COR-L47 (cell line): ENCODE measurements at places on chromosomes 6 and 20.

GRCh38 chr20:61577065-61577464 lies 325.0 kb downstream of the CDH4 start:
- DNase-seq, result no peak

DNA sequence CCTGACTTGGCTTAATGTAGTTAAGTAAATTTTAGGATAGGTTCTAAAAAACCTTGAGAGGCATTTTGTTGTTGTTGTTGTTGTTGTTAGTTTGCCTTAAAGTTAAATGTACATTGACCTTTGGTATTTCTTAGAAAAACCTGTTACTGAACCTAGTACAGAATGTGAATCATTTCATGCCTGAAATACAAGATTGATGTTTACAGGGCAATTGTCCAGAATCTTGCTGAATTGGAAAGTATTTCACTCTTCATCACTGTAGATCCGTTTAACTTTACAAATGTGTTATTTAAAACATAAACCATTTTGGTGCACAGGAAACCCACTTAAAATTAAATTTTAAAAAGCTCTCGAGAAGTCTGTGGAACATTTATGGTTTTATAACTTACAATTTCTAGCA lies 75.0 kb downstream of the CEP57L1 start:
- no peak for DNase-seq

- DNase-seq, result peak; percentile 15
Observed at GRCh38 chr20:57526087-57526884, 1.3 kb upstream of the CTCFL start.

DNA sequence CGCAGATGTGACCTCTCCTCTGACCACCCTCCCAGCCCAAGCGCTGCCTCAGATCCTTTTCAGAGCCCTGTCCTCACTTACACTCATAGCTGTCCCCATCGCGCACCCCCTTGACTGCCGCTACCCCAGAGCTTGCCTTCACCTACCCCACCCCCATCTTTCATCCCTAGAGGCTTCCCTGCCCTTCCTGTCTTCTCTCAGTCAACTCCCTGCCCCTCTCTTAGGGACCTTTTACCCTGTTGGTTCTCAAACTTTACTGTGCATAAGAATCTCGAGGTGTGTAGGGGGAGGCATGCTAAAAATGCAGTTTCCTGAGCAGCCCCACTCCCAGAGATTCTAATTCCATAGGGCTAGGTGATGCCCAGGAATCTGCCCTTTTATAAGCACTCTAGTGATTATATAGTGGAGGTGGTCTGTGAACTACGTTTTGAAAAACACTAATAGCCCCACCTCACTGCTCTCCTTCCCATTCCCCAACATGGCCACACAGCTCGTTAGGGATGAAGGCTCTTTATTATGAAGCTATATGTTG lies 725 bp downstream of the TM9SF4 start:
- no peak for DNase-seq

GRCh38 chr6:78505178-78505577 lies 362.2 kb upstream of the IRAK1BP1 start:
- DNase-seq, result no peak

- DNase-seq, result no peak
Observed at GRCh38 chr6:39984051-39984450, 49.8 kb upstream of the MOCS1 start.

GRCh38 chr6:93365445-93365844 lies 53.9 kb downstream of the EPHA7 start:
- DNase-seq, result no peak

DNA sequence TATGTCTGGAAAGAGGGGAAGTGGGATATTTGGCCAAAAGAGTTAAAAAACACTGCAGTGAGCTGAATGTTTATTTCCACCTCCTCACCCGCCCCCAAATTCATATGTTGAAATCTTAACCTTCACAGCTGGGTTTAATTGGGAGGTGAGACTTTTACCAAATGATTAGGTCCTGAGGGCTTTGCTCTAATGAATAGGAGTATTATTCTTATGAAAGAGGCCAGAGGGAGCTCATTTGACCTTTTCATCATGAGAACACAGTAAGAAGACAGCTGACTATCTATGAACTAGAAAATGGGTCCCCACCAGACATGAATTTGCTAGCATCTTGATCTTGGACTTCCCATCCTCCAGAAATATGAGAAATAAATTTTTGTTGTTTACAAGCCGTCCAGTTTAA lies 1028.9 kb downstream of the PHF3 start:
- DNase-seq, result no peak

DNA sequence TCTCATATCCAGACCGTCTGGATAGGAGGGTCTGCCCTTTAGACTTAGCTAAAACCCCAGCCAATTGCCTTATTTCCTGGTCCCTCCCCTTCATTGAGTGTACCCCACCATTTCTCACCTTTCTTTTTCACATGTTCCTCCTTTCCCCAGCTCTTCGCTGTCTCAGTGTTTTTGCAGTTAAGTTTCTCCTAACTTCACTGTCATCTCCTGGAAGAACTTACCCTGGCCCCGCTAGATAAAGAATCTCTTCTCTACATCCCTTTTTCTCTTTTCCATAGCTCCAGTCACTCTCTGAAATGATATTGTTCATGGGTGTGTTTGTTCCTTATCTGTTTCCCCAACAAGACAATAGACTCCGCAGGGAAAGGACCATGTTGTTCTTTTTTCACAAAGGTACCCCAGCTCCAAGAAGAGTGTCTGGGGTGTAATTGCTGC lies 208.8 kb downstream of the TSHZ2 start:
- DNase-seq, result no peak

- no peak for DNase-seq
Observed at GRCh38 chr6:163461696-163462095, 47.2 kb downstream of the QKI start.

DNA sequence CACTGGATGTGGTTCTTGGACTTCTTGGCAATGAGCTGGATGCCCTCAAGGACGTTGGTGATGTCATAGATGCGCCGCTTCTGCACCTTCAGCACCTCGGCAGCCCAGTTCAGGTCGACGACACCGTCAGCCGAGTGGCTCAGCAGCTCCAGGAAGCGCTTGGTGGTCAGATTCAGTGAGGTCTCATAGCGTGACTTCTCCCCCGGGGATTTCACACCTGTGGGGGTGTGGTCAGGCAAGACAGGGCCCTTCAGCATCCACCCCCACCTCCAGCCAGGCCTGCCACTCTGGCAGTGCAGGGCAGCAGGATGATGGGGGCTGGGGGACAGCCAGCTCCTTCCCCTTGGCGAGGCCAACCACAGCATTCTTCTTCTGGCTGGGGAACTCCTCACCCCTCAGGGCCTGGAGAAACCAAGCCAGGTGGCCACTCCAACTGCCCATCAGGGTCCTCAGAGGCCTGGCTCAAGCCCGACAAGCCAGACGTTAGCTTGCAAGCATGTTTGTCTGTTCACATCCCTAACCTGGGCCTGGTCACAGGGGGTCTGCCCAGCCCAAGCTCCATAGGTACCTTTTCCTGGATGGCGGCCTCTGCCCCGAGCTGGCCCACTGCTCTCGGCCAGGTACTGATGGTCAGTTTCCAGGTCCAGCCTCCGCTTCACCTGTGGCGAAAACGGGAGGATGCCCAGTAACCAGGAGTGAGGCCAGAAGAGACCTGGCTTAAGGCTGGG lies 5.7 kb upstream of the NECAB3 start:
- no peak for DNase-seq

GRCh38 chr6:170208182-170208601 lies 82.7 kb downstream of the DLL1 start:
- no peak for DNase-seq

DNA sequence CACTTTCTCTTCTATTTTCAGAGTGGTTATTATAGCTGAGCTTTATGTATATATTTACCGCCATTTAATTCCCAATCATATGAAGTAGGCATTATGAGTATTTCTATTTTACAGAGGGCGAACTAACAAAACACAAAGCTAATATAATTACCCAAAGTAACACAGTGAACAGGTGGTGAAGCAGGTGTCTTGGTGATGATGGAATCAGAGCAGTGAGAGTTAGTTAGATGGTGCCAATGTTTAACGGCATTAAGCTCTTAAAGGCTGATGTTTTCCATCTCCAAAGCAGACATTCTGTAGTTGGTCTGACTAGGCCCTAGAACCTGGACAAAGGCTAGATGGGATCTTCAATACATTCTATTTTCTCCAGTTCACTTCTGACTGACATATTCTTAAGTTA lies 551.1 kb upstream of the SYNCRIP start:
- DNase-seq, result no peak

DNA sequence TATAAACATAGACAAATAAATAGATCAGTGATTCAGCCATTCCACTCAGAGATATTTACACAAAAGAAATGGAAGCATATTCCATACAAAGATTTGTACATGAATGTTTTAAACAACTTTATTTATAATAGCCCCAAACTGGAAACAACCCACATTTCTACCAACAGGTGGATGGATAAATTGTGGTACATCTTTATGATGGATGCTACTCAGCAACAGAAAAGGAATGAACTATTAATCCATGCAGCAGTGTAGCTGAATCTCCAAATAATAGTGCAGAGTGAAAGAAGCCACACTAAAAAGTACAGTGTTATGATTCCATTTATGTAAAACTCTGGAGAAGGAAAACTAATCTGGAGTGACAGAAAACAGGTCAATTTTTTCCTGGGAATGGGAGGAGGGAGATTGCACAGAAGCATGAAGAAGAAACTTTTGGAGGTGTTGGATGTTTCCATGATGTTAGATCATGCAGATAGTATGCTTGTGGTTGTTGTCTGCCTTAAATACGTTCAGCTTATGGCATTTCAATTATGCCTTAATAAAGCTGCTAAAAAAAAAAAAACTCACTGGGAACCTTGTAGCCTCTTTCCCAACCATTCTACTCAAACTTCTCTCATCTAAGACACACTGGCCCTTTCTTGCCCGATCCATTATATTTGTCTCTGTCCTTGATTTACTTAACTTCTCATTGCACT lies 100.9 kb downstream of the PPP1R14C start:
- DNase-seq, result no peak

GRCh38 chr6:37696220-37696840 lies 1.4 kb downstream of the MDGA1 start:
- no peak for DNase-seq

GRCh38 chr20:51500936-51501335 lies 41.6 kb downstream of the NFATC2 start:
- DNase-seq, result no peak

GRCh38 chr6:85163156-85164080 lies 286.5 kb upstream of the NT5E start:
- DNase-seq, result no peak

DNA sequence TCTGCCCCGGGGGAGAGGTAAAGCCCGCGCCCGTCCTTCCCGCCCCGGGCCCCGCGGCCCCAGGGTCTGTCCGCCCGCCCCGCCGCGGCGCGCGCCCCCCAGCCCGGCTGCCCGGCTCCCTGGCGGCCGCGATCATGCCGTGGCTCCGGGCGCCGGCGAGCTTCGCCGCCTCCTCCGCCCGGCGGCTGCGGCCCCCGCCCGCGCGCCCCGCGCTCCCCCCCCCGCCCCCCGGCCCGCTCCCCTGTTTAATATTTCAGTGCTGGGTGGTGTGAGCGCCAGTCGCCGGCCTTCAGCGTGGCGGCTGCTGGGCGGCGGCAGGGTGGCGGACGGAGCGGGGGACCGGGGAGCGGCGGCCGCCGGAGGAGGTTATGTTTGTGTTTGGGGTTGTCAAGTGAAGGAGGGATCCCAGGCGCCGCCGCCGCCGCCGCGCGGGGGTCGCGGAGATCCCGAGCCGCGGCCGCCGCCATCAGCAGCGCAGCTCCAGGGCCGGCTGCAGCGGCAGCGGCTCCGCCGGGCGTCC lies at the start of gene HIVEP1:
Gene HIVEP1, plus strand, starts transcription at position 275 of the 520 bp plus-strand sequence. CDS start 3,317 bp downstream, outside the sequence.
- DNase-seq, result peak; percentile 23

- DNase-seq, result no peak
Observed at GRCh38 chr6:4953440-4953839, 50.4 kb downstream of the RPP40 start.

GRCh38 chr6:24797596-24798216 lies 1.0 kb downstream of the ARMH2 start:
- no peak for DNase-seq
